Astrocyte (in vitro differentiated cells and primary cell): ENCODE measurements at places on chromosomes 11 and 22.
A peak's percentile ranks its signal among the peaks of the same experiment; 100 is the strongest.

- no peak for DNase-seq
These were observed 391.5 kb downstream of the SHANK2 start for GRCh38 chr11:70860888-70861287.

DNA sequence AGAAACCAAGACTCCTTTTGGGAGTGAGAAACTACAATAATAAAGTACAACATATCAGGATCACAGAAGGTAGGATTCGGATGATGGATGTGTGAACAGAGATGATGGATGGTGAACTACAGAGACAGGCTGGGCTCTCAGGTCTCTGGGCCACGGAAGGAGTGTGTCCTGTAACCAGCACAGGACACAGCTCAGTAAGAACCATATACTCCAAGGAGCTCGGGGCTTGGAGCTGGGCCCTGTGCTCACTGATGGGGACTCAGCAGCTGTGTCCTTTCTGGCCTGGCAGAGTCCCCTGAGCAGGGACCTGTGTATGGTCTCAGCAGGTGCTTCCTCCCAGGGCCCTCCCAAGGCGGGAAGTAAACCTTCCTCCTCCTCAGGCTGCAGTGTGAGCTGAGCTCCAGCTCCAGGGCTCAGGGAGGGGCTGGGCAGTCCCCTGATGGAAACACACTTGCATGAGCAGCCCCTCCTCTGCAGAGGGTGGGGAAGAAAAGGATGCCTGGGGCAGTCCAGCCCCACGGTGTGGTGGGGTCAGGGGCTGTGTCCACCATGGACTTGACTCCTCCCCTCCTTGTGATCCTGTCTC lies 39.8 kb upstream of the TOP3B start:
- DNase-seq: no peak

GRCh38 chr11:35717520-35717919 lies 54.9 kb downstream of the TRIM44 start:
- no peak for DNase-seq

DNA sequence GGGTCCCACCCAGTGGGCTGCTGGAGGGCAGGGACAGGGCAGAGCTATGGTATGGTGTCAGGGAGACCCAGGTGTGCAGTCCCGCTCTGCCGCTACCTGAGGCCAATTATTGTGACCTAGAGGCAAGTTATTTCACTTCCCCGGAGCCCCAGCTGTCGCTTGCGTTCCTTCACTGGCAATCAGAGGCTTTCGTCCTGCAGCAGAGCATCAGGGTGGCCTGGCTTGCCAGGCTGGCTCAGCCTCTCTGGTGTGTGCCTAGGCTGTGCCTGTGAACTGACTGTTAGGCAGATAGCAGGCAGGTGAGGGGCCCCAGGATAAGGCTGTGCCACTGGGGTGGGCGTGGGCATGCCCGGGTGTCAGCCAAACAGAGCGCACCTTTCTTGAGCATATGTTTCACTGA lies 31.4 kb downstream of the GLB1L2 start:
- DNase-seq: no peak

DNA sequence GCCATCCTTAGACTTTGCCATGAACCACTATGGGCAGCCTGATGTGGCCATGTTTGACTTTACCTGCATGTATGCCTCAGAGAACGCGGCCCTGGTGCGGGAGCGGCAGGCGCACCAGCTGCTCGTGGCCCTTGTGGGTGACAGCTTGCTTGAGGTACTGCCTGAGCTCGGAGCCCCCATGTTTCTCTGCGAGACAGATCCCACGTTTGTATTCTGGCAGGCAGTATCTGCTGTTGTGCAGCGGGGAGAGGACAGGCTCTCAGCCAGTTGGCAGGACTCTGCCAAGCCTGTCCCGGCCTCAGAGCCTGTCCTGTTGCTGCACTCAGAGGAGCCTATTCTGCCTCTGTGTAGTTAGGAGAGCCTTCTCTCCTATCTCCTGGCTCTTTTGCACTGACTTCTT lies 109.9 kb downstream of the MICAL2 start:
- DNase-seq: no peak

GRCh38 chr11:118231461-118231860 lies 6.7 kb upstream of the JAML start:
- no peak for DNase-seq

DNA sequence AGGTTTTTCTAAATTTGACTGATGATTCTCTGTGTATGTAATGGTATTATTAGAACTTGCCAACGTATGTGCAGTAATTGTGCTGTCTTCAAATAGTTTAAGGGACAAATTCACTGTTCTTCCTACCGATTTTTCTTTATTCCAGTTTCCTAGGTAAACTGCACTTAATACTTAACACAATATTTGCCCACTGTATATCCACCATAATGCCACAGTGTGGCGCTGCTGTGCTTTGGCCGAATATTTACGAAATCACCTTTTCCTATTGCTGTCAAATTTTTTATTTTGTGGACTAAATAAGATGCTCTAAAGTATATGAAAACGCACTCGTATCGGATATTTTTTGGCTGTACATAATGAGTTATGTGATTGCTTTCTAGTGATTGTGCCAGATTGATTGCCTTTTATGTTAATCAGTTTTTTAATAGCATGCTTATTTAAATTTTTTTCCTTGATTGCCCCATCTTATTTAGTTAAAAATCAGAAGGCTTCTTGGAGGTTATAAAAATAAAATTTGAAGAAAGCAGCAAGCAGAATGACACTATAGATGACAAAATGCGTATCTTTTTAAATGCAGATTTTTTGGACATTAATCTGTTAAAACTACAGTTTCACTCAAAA lies 10.5 kb downstream of the AASDHPPT start:
- DNase-seq: peak; percentile 23

- no peak for DNase-seq
These were observed 92.7 kb downstream of the SGSM3 start for GRCh38 chr22:40463017-40463631.

DNA sequence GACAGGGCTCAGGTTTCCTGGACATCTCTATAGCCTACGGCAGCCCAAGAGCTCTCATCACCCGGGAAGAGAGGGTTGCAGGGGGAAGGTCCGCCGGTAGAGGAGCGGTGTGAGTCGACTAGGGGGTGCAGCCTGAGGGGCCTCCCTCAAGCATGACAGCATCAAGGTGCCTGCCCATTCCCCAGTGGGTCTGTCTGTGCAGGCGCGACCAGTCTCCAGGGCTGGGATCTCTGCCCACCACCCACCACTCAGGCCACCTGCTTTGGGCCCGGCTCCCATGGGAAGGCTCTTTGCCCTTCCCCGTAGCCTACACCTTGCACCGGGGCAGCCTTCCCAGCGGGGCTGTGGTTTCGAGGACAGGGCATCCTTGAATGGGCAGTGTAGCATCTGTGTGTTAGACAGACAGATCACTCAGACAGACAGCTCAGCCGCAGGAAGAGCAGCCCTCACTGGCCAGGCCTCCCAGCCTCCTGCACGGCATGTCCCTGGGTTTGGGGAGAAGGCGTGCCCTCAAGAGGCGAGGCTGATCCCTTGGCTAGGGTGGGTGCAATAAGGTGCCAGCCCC lies 29.2 kb downstream of the CERK start:
- DNase-seq: no peak

GRCh38 chr22:27804470-27805297 lies 3.1 kb upstream of the MN1 start:
- DNase-seq: no peak

DNA sequence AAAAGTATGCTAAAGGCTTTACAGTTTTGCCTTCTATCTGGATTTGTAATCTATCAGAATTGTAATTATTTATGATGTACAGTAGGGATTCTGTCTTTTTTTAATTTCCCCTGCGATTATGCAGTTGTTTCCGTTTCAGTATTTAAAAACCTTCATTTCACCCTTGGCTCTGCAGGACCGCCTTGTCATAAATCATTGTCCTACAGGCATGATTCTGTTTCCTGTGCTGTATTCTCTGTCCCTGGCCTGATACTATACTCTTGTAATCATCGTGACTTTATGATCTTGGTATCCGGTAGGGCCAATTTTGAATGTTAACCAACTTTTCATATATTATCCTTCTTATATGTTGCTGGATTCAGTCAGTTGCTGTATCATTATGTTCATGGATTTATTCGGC lies 151.7 kb downstream of the ATXN10 start:
- no peak for DNase-seq

- DNase-seq: no peak
These were observed 18.4 kb downstream of the MICALL1 start for GRCh38 chr22:37924386-37925065.

DNA sequence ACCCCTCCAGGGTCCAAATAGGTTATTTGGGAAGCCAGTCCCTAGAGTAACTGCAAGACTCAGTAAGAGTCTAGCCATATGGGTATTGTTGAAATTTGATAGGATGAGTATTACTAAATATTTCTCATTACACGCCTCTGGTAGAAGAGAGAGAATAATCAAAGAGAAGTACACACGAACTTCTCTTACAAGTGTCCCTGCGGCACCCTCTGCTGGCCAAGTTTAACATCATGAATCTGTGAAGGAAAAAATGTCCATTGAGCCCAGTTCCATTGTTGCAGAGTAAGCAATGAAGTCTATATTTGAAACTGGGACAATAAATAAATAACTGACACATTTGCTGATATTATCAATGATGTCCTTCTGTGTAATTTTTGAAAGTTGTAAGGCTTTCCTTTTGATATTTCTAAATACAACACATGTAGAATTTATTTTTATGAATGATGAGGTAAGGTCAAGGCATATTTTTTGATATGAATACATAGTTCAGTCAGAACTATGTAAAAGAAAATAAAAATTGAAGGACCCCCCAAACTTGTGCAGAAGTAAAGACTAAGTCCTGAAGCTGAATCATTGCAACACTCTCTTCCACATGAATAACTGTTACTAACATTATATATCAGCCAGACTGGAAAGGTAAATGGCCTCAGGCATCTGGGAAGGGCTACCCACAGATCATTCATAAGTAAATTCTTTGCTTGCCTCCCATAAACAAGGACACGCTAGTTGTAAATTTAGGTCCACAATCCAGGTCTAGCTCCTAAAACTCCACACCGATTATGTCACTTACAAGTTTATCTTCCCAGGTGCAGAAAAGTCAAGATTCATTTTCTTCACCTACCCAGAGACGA lies 10.0 kb downstream of the OR51L1 start:
- peak; percentile 21 for DNase-seq

- no peak for DNase-seq
These were observed 5.4 kb downstream of the RPS25 start for GRCh38 chr11:119012629-119013170.

- DNase-seq: no peak
These were observed 74.2 kb downstream of the STIM1 start for GRCh38 chr11:3929649-3930048.

DNA sequence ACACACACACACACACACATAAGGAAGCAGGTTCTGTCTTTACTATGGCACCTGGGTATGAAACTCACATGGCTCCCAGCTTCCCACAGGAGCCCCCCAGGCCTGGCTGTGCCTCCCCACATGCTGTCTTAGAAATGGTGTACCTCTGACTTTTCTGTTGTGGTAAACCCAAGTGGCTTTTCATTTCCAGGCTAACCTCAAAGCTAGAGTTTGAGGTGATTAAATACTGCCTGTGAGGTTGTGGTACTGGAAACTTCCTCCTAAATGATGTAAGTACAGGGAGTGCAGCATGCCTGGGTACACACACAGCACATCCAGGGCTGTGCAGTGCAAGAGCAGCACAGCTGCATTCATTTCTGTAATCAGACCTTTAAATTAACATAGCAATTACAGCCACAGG lies 34.4 kb downstream of the ME3 start:
- peak; percentile 66 for DNase-seq

- DNase-seq: peak; percentile 18
These were observed 96.4 kb downstream of the KIAA1671 start for GRCh38 chr22:25048659-25049647.

DNA sequence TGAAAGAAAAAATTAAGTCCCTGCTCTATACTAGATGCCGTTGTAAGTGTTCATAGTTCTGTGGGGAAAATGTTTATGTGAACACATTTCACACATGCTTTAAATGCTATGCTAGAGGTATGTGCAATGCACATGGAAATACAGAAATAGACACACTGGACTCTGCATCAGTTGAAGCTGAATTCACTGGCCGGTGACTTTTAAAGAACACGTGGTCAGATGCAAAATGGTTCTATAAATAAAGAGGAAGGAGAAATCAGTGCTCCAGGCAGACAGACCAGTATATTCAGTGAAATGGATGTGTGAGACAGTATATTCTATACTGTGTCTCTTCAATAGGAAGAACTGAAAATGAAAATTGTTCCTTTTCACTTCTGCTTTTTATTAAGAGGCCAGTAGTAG lies 29.9 kb downstream of the TRPC6 start:
- no peak for DNase-seq

DNA sequence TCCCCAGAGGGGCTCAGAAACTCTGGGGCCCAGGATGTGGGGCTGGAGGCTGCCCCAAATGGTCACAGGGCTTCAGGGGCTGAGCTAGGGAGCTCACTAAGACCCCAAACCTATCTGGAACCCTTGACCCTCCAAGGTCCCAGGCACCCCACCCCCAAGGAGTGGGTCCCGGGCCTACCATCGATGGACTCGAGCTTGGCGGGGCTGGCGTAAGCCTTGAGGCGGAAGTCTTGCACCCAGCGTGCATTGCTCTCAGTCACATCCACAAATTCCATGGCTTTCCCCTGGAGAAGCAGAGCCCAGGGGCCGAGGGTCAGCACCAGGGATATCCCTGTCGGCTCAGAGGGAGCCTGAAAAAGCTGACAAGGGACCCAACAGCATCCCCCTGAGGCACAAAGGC lies 3.5 kb downstream of the GATD1 start:
- DNase-seq: no peak

- no peak for DNase-seq
These were observed 372.9 kb downstream of the TBC1D22A start for GRCh38 chr22:47135338-47135737.

DNA sequence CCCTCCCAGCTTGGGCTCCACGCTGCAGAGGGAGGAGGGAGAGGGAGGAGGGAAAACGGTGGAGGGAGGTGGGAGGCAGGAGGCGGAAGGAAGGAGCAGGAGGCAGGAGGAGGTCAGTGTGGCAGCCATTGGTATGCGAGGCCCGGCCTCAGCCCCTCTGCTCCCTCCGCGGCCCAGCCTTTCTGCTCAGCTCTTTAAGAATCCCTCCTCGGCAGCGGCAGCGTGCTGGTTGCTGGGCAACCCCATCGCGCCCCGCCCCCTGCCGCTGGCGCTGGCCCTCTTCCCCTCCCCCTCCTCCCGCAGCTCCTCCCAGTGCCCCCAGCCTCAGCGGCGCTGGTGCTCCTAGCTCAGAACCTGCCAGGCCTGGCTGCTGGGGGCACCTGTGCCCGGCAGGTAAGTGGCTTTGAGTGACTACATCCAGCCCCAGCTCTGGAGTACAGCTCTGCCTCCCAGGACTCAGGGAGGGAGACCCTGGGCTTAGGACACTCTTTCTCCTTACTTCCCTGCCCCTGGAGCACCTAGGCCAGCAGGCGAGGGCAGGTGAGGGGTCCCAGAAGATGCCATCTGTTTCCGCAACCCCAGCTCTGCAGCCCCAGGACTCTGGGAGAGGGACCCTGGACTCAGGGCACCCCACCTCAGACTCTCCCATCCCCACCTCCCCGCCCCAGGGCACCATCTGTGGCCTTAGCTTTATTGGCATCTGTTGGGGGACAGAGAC lies 7.2 kb upstream of the FLRT1 start:
- DNase-seq: peak; percentile 16

DNA sequence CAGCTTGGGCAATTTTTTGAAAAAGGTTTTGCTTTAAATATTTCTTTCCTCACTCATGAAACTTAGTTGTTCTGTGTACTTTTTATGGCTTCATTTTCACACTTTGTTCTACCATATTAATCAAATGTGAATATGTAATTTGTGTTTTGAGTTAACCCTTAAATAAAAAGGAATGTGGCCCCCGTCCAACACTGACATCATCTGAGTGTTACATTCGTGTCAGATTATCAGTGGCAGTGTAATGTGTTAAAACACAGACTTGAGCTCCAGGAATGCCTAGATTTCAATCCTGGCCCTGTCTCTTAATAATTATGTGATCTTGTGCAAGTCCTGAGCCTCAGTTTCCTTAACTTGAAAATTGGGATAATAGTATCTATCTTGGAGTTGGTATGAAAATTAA lies 5.6 kb downstream of the RTN3 start:
- no peak for DNase-seq
